ENCODE measurements at places on chromosomes 7 and 10. TPM values are rescaled to one million over a fixed set of nuclear protein-coding genes. Genes with fewer than 3 reads are reported as not detected.

KCP gene
- total RNA-seq, result not detected

LANCL2 gene
- 43.6 TPM for total RNA-seq

BAMBI gene
- total RNA-seq, result 51.3 TPM

TBRG4 gene
- total RNA-seq, result 106 TPM

MOGAT3 gene
- total RNA-seq, result not detected

CYP2W1 gene
- not detected for total RNA-seq

CCL24 gene
- not detected for total RNA-seq

MRLN gene
- total RNA-seq, result not detected

SFRP4 gene
- 8.3 TPM for total RNA-seq

LRRD1 gene
- total RNA-seq, result 0.12 TPM

ADAM12 gene
- 1.3 TPM for total RNA-seq

ZWINT gene
- total RNA-seq, result 156 TPM
